Left hindlimb (tissue), 1 donor: ENCODE measurements at places on chromosomes 2 and 18.

GRCh38 chr2:1527153-1527992 is 114.1 kb downstream of the TPO start:
- no peak for DNase-seq

DNA sequence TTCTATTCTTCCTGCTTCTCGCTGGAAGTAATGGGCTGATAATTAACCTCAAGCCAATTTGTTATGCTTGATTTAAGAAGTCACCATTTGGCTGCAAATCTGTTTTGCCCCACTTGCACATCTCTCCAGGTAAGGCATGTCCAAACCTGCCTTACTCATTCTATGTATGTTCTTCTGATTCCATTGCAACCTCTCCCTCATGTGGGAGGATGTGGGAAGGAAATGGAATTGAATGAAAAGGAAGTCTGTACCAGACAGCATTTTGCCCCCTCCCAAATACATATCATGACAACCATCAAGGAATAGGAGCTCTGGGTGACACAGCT is 131.7 kb downstream of the NRP2 start:
- no peak for DNase-seq

- DNase-seq: no peak
Measured at GRCh38 chr2:214126135-214126534, 284.7 kb upstream of the VWC2L start.

DNA sequence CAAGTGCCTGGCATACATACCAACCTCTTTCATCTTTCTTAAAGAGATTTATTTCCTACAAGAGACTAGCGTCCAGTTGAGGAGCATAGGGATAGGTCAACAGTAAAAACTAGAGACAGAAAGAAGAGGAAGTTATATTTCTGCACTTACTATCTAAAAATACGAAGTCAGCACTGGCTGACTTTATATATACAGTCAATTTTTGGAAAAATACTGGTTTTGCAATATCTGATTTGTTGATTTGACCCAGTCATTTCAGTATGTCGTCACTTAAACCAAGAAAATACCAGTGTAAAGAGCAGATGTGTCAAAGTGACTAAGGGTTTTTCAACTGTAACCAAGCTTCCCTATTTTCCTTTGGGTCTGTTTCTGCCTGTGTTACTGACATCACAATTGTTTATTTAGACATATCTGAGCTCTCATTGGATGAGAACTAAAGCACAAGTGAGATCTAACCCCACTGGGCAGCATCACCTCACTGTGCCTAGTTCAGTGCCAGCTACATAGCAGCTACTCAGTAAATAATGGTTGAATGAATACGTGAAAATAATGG is 23.0 kb downstream of the CYTIP start:
- DNase-seq: no peak

GRCh38 chr2:176170602-176171305 is 13.6 kb downstream of the HOXD3 start:
- no peak for DNase-seq

- DNase-seq: no peak
Measured at GRCh38 chr2:167424803-167425755, 536.8 kb downstream of the XIRP2 start.

- no peak for DNase-seq
Measured at GRCh38 chr18:6793455-6793854, 63.9 kb downstream of the ARHGAP28 start.

GRCh38 chr2:24022975-24023575 is 13.2 kb downstream of the MFSD2B start:
- no peak for DNase-seq

DNA sequence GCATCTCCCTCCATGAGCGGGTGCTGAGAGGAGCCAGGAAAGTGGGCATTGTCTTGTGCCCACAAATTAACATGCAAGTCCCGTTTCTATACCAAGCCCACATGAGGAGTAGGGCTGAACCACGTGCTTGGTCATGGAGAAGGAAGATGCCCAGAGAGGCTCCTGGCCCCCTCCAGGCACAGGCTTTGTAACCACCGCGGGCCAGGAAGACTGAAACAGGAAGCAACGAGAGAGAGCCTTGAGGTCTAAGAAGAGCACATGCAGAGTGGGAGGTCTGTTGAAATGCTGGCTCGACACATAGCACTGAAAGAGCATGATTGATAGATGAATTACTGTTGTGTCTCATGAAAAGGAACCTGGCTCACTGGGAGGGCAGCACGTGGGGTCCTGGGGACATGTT is 36.3 kb downstream of the VWA3B start:
- DNase-seq: no peak

GRCh38 chr2:109675666-109676345 is 61.6 kb downstream of the SOWAHC start:
- no peak for DNase-seq

GRCh38 chr2:77147153-77147552 is 375.0 kb downstream of the LRRTM4 start:
- DNase-seq: no peak

- no peak for DNase-seq
Measured at GRCh38 chr2:101754618-101755017, 57.1 kb downstream of the MAP4K4 start.

DNA sequence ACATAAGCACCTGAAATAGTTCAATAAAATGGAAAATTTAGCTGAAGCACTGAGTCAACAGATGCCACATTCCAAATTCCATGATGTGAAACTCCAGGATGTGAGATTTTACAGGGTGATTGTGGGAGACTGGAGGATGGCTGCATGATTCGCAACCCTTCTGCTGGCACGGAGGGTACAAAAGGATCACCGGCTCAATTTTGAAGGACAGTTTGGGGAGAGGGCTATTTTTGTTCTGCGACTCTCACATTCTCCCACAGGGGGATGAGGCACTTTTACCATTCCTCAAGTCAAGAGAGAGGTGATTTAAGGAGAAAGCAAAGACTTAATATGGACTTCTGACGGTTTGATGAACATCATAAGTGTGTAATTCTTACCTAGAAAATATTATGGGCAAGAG is 138.1 kb upstream of the CWC22 start:
- DNase-seq: no peak

DNA sequence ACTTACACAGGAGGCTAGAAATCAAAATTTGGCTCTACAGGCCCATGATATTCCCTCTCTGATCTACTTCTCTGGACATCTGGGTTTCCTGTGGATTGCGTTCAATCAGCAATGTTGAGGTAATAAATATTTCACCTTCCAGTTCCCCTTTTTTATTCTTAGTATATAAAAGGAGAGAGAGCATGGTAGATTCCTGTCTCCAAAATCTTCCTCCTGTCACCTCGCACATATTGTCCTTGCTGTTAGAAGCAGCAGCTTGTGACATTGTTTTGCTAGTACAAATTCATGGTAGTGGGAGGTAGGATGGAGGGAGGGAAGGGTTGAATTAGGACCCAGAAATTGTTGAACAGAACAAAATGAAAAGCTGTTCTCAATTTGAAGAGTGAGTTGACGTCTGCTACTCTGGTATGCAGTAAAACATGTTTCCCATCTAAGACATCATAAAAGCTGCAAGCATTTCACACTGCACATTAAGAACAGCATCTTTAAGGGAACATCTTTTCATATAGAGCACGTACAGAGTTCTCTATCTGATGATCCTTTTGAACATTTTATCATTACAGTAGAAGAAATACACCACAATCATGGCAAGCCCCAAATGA is 156.4 kb downstream of the RDH14 start:
- no peak for DNase-seq

DNA sequence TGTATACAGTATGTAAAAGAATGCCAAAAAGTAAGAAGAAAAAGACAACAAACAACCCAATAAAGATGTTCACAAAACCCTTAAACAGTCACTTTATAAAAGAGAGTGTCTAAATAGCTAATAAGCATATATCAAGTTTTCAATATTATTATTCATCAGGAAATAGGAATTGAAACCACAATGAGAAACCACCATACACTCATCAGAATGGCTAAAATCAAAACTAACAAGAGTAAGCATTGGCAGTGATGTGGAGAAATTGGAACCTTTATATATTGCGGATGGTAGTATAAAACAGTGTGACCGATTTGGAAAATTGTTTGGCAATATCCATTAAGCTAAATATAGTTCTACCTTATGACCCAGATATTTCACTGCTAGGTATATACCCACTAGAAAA is 20.5 kb upstream of the TGFA start:
- no peak for DNase-seq

DNA sequence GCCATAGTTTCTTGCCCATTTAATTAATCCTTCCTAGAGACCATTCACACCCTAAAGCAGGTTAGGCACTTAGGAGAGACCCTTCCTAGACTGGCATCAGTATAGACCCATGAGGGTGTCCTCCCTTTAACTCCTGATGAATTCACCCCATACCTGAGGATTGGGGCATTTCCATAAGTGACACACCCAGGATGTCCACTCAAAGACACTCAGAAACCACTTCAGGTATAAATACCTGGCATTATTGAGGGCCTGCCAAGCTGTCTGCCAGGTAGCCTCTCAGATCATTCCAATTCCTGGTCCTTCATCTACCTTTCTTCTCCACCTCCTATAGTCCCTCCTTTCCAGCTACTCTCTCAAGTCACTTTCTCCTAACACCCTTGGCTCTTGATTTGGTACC is 57.5 kb upstream of the SLC14A2 start:
- no peak for DNase-seq

- DNase-seq: no peak
Measured at GRCh38 chr2:61995515-61995914, 90.0 kb downstream of the COMMD1 start.

DNA sequence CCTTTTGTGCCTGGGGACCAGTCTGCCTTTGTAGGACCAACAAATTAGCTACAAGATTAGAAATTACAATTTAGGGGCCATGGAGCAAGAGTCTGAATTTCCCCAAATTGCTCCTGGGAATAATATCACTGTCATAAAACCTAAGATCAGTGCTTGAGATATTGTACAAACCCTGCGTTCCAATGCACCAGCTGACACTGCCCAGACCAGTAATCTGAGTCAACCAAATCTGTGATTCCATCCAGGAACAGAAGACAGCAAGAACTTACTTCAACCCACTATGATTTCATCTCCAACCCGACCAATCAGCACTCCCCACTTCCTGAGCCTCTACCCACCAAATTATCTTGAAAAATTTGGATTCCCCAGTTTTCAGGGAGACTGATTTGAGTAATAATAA is 1305.0 kb upstream of the NRXN1 start:
- no peak for DNase-seq
